ENCODE measurements at places on chromosomes 13 and 19.

DNA sequence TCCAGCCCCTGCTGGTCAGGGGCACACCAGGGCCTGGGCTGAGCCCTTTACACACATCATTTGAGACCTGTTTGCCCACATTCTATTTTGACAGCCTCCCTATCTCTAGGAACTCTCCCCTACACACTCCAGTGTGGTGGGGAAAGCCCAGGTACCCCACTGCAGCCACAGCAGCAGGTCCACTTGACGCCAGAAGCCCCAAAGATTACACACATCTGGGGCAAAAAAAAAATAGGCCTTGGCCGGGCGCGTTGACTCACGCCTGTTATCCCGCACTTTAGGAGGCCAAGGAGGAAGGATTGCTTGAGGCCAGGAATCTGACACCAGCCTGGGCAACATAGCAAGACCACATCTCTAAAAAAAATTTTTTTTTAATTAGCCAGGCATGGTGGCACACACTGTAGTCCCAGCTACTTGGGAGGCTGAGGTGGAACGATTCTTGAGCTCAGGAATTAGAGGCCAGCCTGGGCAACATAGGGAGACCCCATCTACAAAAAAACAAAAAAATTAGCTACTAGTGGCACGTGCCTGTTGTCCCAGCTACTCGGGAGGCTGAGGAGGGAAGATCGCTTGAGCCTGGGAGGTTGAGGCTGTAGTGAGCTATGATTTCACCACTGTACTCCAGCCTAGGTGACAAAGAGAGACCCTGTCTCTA is 18.0 kb upstream of the CD22 start:
- H3K36me3 ChIP-seq = no peaks in the 10 kb centered on the region
- no peaks in the 10 kb centered on the region for H3K4me1 ChIP-seq
- H3K27me3 ChIP-seq = no peaks in the 10 kb centered on the region
- no peak for DNase-seq
- H3K4me3 ChIP-seq = no peak overlapping the region
- no peak overlapping the region for H3K27ac ChIP-seq

- no peak overlapping the region for H3K4me3 ChIP-seq
- H3K4me1 ChIP-seq = peaks cover 3% of the 10 kb centered on the region
- DNase-seq = no peak
- H3K27me3 ChIP-seq = peaks cover 26% of the 10 kb centered on the region
- no peak overlapping the region for H3K27ac ChIP-seq
These were observed 2.4 kb downstream of the PTPRH start for GRCh38 chr19:55206664-55207500.

DNA sequence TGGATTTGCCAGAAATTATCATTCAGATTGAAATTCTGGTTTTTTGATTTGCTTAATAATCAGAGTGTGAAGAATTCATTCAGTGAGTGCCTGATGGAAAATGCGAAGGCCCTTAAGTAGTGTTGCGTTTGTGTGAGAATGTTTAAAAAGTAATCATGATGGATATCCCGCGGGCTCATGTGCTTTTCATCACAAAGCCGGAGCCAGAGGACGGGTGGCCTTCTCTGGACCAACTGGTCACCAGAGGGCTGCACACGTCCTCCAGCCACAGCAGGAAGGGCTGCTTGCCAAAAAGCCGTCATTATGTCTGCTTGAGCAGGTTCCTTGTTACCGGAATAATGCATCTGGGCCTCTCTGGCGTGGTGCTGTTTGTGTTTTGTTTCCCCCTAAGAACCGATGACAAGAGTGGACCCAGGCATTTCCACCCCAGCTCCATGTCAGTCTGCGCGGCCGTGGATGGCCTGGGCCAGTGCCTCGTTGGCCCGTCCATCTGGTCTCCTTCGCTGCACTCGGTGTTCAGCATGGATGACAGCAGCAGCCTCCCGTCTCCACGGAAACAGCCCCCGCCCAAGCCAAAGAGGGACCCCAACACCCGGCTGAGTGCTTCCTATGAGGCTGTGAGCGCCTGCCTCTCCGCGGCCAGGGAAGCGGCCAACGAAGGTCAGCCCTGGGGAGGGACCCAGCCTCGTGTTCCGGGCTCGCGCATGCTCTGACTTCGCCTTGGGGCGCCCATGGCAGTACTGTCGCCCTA is 497.7 kb downstream of the MYO16 start:
- no peak overlapping the region for H3K27ac ChIP-seq
- H3K4me3 ChIP-seq = no peak overlapping the region
- H3K36me3 ChIP-seq = no peaks in the 10 kb centered on the region
- no peak for DNase-seq

GRCh38 chr13:93872376-93872775 is 607.1 kb downstream of the DCT start:
- H3K27me3 ChIP-seq = peaks cover 6% of the 10 kb centered on the region
- no peaks in the 10 kb centered on the region for H3K36me3 ChIP-seq
- H3K4me1 ChIP-seq = no peaks in the 10 kb centered on the region
- no peak for DNase-seq
- H3K27ac ChIP-seq = no peak overlapping the region

DNA sequence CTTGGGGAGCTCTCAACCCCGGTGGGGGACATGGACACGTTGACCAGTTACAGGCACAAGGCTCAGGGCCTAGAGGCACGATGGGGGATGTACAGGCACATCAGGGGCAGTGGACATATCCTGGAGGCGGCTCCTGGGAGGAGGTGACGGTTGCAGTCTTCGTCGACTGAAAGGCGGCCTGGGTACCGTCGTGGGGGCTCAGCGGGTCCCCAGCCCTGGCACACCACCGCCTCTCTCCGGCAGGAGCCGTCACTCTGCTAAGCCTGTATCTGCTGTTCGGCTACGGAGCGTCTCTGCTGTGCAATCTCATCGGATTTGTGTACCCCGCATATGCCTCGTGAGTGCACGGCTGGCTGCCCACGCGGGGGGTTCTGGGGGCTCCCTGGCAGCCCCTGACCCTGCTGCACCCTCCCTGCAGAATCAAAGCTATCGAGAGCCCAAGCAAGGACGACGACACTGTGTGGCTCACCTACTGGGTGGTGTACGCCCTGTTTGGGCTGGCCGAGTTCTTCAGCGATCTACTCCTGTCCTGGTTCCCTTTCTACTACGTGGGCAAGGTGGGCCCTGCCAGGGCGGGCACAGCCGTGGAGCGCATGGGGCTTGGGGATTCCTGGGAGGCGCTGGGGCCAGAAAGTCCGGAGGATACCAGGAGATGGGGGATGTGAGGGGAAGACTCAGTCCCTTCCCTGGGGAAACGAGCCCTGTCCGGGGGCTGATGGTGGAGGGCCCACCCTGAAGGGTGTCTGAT is 4.2 kb downstream of the REEP6 start:
- peaks cover 2% of the 10 kb centered on the region for H3K27me3 ChIP-seq
- no peak overlapping the region for H3K27ac ChIP-seq
- no peak for DNase-seq
- H3K4me1 ChIP-seq = peaks cover 8% of the 10 kb centered on the region

DNA sequence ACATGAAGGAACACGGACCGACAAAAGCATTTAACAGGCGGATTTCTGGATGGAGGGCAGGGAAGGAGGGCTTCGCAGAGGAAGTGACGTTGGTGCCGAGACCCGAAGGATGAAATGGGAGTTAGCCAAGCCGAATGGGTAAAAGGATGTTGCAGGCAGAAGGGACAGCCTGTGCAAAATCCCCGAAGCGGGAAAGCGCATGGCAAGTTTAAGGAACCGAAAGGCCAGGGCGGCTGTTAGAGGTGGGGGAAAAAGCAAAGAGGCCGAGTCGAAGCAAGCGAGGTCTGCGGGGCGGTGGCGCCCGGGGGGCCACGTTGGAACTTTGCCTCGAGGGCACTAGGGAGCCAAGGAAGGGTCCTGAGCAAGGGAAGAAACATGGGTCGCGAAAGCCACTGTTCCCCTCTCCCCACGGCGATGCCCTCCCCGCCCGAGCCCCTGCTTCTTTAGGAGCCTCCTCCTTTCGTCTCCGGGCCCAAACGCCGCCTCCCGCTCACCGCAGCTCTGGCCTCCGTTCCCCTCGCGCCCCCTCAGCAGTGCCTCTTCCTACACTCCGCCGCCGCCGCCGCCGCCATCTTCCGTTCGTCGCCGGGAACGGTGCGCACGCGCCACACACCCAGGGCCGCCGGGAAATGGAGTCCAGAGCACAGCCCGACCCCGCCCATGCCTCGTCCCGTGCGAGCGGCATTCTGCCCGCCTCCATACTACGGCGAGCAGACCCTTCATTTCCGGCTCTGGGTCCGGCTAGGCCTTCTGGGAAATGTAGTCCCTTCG is at the start of gene SYMPK:
TSS of gene SYMPK (minus strand) at position 584 of the 771 bp plus-strand sequence. CDS start 8,652 bp downstream, outside the sequence.
- H3K27me3 ChIP-seq = peaks cover 20% of the 10 kb centered on the region
- no peaks in the 10 kb centered on the region for H3K36me3 ChIP-seq
- H3K4me1 ChIP-seq = peaks cover 17% of the 10 kb centered on the region
- H3K27ac ChIP-seq = peak within 1 kb of the TSS; percentile 98
- peak within 1 kb of the TSS; percentile 100 for H3K4me3 ChIP-seq
- DNase-seq = peak; percentile 94

DNA sequence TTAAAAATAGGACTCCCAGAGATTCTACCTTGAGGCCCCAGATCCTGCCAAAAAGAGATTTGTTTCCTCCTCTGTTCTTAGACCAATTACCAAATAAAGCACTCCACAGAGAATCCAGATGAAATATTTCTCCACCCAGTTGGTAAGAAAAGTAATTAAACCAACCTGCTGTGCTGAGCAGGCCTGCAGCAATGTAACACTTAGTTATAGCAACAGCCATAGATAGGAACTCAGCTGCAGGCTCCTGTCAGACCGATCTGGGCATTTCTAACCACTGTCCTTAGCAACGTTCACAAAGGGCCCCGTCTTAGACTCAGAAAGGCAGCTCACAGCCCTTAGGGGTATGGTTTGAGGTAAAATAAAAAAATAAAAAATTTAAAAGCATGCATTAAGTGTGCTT is 271.1 kb downstream of the KCNRG start:
- peaks cover 1% of the 10 kb centered on the region for H3K4me1 ChIP-seq
- peaks cover 2% of the 10 kb centered on the region for H3K36me3 ChIP-seq
- DNase-seq = no peak

DNA sequence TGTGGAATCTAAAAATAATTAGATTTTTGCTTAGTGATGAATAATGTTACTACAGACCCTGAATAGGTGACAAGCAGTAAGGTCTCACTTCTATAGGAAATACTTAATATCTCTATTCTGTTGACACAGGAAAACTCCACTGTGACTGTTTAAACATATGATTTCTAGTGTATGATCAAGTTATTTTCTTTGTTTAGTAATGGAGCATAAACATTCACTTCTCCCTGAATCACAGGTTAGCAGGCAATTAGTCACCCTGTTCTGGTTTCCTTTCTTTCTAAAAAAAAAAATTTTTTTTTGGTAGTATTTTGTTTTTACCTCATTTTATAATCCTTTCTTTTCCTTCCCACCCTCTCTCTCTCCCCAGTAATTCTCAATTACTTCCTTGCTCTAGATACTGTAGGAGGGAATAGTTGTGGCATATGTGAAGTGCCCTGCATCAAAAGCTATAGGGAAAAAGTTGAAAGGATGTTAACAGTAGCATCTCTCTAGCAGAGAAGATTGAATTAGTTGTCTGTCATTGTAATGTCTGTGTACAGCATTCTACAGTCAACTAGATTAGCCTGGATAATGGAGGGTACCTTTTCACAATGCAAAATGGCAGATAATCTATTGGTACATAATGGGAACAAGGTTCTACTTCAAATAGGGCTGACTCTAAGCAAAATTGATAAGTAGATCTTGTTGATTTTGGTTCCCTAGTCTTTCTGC is 3.5 kb downstream of the HS6ST3 start:
- H3K27me3 ChIP-seq = peaks cover 31% of the 10 kb centered on the region
- H3K4me1 ChIP-seq = no peaks in the 10 kb centered on the region
- no peak for DNase-seq
- no peaks in the 10 kb centered on the region for H3K36me3 ChIP-seq

GRCh38 chr19:39319098-39319891 is 1.4 kb downstream of the LRFN1 start:
- H3K4me1 ChIP-seq = peaks cover 37% of the 10 kb centered on the region
- H3K27me3 ChIP-seq = no peaks in the 10 kb centered on the region
- peak overlapping the region; percentile 79 for H3K27ac ChIP-seq

DNA sequence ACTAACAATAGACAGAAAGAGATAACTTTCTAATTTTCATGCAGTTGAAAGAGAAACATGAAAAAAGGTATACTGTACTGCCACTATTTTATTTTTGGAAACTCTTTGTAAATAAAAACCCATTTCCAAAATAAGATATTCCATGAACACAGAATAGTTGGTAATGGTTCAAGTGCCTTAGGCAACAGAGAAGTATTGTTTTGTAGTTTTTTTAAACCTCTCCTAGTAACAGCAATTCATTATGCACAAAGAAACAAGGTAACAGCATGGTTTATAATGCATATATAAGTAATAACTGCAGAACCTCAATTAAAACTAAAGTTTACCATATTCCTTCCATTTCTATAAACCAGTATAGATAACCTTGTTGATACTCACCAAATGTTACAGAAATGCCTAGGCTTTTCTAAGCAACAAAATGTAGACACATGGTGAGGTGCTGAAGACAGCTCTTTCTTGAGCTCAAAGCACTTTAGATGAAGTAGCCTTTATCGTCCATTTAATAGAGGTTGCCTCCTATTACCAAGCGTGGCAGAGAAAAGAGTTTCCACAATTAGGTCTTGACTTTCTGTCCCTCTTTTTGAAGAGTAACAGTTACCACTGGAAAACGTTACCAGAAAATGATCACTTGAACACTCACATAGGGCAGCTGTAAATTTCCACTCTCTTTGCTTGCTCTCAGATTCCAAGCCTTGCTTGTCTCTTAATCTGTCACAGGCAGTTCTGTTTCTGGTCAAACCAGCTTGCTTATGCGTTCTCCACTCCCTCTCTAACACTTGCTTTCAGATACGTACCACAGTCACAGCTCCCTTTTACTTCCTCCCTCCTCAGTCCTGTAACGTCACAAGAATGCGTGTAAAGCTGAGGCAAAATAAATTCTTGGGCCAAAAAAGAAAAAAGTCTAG is 42.9 kb downstream of the CAB39L start:
- H3K27ac ChIP-seq = no peak overlapping the region
- no peaks in the 10 kb centered on the region for H3K27me3 ChIP-seq
- no peak overlapping the region for H3K4me3 ChIP-seq
- H3K4me1 ChIP-seq = peaks cover 3% of the 10 kb centered on the region
- peaks cover 26% of the 10 kb centered on the region for H3K36me3 ChIP-seq

- H3K27ac ChIP-seq = no peak overlapping the region
- no peaks in the 10 kb centered on the region for H3K36me3 ChIP-seq
- DNase-seq = no peak
- no peaks in the 10 kb centered on the region for H3K4me1 ChIP-seq
- H3K27me3 ChIP-seq = peaks cover 21% of the 10 kb centered on the region
- no peak overlapping the region for H3K4me3 ChIP-seq
These were observed 120.5 kb downstream of the ZNF536 start for GRCh38 chr19:30492586-30493270.

GRCh38 chr13:74487091-74487722 is 353.0 kb upstream of the KLF12 start:
- H3K27ac ChIP-seq = no peak overlapping the region
- peaks cover 5% of the 10 kb centered on the region for H3K36me3 ChIP-seq
- no peak for DNase-seq

- H3K4me1 ChIP-seq = peaks cover 12% of the 10 kb centered on the region
- H3K27ac ChIP-seq = no peak overlapping the region
- no peaks in the 10 kb centered on the region for H3K36me3 ChIP-seq
- no peak for DNase-seq
These were observed 22.9 kb downstream of the PPP5C start for GRCh38 chr19:46369817-46370216.

GRCh38 chr13:59721926-59722910 is 441.5 kb downstream of the DIAPH3 start:
- peaks cover 16% of the 10 kb centered on the region for H3K4me1 ChIP-seq
- peak overlapping the region; percentile 60 for H3K27ac ChIP-seq
- no peak for DNase-seq
- no peak overlapping the region for H3K4me3 ChIP-seq
- no peaks in the 10 kb centered on the region for H3K36me3 ChIP-seq

- no peak overlapping the region for H3K27ac ChIP-seq
- H3K36me3 ChIP-seq = no peaks in the 10 kb centered on the region
- H3K4me1 ChIP-seq = no peaks in the 10 kb centered on the region
- H3K4me3 ChIP-seq = no peak overlapping the region
- no peaks in the 10 kb centered on the region for H3K27me3 ChIP-seq
- no peak for DNase-seq
These were observed 90.4 kb downstream of the TBC1D4 start for GRCh38 chr13:75391432-75392100.
